ENCODE measurements at places on chromosomes 7 and 10.

- DNase-seq = peak; percentile 34
These were observed 24.6 kb upstream of the ASL start for GRCh38 chr7:66050990-66051448.

- DNase-seq = no peak
These were observed 129.5 kb downstream of the KLF6 start for GRCh38 chr10:3655528-3655927.

DNA sequence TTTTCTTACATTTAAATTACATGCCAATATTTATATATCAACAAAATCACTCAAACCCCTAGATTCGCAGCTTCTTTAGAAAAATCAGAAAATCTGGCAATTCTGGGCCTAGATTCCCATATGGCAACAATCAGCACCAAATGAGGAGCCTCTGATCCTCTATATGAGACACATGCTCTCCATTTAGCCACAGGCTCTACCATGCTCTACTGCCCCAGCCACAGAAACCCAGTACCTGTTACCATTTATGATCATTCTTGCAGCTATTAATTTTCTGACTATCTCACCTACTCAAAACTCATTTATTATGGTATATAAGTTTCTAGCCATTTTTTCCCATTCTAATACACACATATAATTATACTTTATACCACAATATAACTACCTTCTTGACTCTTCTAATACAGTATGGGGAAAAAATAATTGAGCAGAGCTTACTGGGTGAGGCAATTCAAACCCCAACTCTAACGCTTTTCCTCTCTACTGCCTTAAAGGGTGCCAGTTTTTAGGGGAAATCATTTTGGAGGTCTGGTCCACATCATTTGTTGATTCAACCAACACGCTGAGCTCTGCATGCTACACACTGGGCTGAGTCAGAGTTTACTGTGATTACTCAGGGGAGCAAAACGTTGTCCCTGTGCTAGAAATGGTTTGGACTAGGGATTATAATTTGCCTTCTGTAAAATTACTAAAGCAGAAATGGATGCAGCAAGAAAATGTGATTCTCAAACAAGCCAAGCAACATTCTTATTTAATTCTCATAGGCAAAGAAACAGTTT is 11.6 kb downstream of the PDLIM1 start:
- no peak for DNase-seq

GRCh38 chr7:46508583-46508982 is 587.5 kb upstream of the IGFBP3 start:
- DNase-seq = no peak

DNA sequence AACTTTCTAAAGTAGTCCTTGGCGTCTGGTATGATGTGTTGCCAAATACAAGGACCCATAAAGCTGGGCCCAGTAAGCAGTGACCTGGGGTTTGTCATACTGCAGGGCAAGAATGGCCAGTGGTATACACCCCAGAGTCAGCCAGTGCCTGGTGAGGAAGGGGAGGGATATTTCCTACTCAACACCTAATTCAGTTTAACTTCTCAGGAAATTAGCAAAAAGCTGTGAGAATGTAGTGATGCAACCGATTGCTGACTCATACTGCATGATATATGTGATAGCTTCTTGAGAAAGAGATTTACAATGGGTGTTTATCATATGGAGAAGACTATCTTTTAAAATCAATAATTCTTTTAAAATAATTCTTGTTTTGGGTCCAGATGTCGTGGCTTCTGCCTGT is 889.3 kb upstream of the CELF2 start:
- DNase-seq = no peak

- no peak for DNase-seq
These were observed 683 bp downstream of the CHAT start for GRCh38 chr10:49614242-49615198.

GRCh38 chr7:150780292-150780691 is 19.9 kb downstream of the TMEM176B start:
- no peak for DNase-seq

GRCh38 chr7:115004121-115004520 is 82.2 kb downstream of the MDFIC start:
- DNase-seq = no peak

DNA sequence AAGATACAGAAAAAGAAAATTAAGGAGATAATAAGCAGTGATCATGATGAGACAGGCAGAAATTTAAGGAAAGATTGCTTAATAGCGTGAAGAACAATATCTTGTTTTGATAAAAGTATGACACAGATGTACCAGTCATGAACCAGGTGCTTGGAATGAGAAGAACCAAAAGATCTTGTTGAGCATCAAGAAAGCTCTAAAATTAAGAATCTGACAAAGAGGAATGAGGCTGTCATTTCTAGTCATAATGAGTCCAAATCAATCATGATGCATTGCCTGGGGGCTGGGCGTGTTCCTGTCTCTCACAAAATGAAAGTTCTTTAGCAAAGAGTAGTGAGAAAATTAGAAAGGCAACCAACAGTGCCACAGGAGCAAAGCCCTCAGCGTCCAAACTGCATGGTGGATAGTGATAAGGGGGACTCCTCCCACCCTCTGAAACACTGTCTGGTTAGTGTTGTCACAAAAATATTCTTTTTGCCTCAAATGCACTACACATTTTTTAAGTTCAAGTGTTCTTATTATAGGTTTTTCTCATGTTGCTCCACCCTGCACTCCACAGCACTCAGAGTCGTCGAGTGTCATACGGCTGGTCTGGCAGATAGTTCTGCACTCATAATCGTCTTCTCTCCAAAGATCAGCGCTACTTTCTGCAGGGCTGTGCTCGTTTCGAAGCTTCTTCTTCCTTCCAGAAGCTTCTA is 439.6 kb downstream of the TNS3 start:
- DNase-seq = no peak

All from T1000 (cell line).